ENCODE measurements at places on chromosomes 12 and 14.

DNA sequence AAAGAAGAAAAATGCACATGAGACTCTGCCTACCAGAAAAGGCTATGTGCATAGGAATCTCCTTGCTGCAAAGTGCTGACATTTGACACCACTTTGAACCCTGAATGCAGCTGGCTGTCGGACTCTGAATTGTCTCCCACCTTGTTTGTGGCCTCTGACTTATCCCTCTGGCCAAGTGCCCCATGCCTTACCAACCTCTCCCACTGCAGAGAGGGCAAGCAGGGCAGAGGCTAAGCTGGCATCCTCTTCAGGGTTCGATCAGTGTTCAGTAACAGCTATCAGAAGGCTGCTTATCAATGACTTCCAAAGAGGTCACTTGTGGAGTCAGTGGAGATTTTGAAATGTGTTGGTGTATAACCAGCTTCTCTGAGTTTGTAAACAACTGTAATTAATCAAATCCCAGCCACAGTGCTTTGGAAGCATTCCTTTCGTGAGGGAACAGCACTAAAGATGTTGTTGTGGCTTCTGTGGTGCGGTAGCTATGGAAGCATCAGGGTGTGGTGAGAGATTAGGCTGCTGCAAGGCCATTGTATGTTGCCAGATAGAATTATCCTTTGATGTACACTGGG is 22.6 kb upstream of the BMP4 start:
- DNase-seq, result no peak

DNA sequence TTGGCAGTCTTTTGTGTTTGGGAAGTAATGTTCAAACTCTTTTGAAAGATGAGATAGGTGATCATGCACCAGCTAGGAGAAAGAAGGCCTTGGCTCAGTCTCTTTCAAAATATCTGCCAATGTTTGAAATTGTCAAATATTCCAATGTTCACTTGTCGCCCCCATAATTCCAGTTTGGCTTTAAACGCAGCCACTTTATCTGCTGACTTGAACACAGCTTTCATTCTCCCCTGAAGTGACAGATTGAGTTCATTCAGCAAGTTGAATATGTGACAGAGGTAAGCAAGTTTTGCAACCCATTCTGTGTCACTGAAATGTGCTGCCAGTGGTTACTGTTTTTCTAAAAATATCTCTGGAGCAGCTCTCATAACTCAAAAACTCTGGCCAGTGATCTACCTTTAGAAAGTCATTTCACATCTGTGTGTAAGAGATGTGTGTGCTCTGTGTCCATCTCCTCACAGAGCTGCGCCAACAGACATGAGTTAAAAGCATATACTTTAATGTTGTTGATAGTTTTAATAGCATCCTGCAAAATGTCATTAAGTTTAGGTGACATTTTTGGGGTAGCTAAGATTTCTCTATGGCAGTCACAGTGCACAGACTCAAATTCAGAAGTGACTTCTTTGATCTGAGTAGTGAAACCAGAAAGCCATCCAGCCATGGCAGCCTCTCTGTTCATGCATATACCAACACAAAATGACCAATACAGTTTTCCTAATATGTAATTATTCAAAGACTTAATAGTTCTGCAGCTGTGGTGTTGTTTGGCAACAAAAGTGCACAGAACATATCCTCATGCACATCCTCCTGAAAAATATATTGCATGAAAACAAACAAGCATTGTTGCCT is 614.3 kb upstream of the MIS18BP1 start:
- no peak for DNase-seq

GRCh38 chr14:64340560-64341196 is 46.5 kb upstream of the ESR2 start:
- no peak for DNase-seq

DNA sequence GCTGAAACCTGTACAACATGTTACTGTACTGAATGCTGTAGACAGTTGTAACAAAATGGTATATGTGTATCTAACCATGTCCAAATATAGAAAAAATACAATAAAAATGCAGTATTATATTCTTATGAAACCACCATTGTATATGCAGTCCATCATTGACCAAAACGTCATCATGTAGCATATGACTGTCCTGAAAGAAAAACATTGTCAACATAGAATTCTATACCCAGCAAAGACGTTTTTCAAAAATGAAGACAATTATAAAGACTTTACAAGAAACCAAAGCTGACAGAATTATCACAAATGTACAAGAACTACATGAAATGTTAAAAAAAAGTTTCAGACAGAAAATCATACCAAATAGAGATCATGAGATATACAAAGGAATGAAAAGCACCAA is 8.1 kb upstream of the GPATCH2L start:
- no peak for DNase-seq

GRCh38 chr12:103827911-103828391 is 13.1 kb downstream of the NT5DC3 start:
- DNase-seq, result no peak

GRCh38 chr12:45987340-45987727 is 3.0 kb downstream of the SCAF11 start:
- no peak for DNase-seq

DNA sequence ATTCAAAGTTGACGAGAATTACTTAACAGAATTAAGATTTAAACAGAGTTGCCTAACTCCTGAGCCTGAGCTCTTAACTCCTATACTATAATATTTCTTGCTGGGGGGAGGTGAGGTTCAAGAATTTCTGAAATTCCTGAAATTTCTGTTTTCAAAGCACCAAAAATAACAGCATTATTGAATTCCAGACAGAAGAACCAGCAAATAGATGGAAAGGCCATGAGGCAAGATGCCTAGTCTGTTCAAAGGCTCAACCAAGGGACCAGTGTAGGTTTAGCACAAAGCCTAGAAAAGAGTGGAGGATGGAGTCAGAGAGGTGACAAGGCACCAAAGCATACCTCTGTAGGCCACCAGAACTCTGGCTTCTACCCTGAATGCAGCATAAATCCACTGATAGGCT is 76.4 kb downstream of the PPP1R12A start:
- DNase-seq, result no peak

DNA sequence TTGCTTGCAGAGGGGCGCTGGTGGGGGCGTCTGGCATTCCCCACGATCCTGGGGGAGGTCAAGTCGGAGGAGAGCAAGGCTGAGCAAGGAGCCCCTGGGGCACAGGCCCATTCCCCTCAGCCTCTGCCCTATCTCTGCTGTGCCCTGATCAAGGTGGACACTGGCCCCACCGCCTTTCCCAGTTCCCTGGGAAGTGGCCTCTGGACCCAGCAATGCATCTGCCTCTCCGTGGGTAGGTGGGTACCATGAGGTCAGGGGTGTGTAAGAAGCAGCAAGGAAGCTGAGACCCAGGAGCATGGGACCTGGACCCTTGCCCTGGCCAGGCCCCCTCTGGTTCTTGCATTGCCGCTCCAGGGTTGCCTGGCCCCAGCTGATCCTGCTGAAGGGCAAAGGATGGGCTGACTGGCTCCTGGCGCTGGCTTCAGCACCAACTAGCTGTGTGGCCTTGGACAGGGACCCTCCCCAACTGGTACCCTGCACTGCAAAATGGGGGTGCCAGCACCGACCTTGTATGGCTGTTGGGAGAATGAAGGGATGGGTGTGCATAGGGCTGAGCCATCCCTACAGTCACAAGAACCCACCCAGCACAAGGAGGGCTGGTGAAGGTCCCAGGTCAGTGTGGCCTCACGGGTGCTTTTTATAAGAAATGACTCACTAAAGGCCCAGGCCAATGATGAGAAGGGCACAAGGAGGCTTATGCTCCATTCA is 19.6 kb downstream of the SLC25A29 start:
- no peak for DNase-seq

DNA sequence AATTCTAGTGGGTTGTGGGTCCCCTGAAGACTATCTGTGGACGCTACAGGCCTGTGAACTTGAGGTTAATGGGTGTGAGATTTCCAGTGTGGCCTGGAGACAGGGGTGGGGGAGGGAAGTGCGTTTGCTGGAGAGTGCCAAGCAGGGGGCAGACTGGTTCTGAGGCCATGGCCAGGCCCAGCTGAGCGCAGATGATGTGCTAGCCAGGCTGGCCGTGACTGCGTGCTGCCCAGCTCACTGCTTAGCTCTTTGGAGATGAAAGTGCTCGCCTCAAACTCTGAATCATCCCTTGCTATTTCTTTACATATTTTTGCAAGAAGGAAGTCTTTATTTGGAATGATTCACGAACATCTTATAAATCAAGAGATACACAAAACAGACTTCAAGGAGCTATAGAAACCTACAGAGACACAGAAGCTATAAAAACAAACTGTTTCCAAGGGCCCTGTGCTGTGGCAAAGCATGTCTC is 75.2 kb upstream of the PLEKHG3 start:
- peak; percentile 20 for DNase-seq

- no peak for DNase-seq
Observed at GRCh38 chr12:16920451-16920850, 314.5 kb upstream of the LMO3 start.

DNA sequence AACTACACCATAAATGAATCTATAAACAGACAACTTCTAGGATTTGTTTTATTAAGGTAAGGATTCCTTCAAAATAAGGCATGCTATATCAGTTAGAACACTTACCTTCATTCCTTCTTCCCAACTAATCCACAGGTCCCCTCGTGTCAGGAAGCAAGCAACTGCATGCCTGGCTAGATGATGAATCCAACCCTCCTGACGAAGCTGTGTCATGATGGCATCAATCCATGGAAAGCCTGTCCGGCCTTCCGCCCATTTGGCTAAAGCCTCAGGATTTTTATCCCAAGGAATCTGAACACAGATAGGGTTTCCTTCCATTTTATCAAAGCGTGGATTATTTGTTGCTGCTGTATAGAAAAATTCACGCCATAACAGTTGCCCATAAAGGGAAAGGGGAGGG is 12.5 kb upstream of the MTERF2 start:
- no peak for DNase-seq

DNA sequence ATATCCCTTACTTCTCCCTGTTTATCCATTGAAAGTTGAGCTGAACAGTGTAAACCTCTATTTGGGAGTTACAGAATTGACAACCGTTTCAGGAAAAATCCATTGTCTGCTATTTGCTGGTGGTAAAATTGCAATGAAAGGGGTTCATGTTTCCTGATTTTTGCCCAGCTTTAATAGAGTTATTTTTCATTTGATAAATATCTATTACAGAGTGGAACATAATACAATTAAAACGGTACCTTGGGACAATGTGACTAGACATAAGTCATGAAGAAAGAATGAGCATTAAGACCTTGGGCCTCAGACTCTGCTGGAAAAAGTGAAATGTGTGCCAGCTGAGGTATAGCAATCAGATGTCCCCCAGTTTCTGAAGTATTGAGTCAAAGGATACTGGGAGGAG is 13.1 kb downstream of the PTPRR start:
- DNase-seq, result no peak

GRCh38 chr12:31756977-31757420 is 28.2 kb upstream of the AMN1 start:
- no peak for DNase-seq

DNA sequence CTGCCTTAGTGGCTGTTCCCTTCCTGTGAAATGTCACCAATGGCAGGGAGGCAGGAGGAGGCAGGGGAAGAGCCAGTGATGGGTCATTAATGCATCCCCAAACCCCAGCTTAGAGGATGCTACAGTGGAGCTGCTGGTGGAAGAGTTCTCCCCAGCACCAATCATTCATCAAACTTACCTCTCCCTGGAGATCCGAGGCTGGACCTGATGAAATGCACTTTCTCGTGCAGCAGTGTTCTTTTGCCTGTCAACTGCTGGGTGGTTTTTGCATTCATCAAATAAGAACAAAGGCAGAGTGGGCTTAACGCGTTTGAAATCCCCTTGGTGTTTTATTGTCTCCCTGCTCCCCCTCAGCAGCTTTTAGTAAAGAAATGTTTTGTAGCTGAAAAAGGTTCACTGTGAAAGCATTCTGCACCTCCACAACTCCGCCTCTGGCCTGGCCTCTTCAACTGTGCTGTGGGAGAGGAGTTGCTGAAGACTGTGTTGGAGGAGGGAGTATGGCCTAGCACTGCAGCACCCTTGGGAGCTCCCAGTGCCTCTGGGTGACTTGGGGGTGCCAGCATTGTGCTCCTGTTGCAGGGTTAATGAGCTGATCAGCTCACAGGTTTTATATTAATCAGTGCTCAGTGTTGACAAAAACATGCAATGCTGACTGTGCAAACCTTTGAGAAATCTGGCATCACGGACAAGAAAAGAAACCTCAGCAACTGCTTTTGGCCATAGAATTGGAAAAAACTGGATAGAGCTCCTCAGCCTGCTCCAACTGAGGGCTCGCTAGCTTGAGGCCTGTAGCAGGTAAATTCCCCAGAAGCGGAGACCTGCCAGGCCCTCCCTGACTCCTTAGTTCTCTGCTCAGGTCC is 14.4 kb downstream of the TSPAN9 start:
- no peak for DNase-seq

- no peak for DNase-seq
Observed at GRCh38 chr14:58923751-58924405, 264.6 kb upstream of the DAAM1 start.

GRCh38 chr12:75443709-75444108 is 36.8 kb upstream of the GLIPR1 start:
- no peak for DNase-seq

DNA sequence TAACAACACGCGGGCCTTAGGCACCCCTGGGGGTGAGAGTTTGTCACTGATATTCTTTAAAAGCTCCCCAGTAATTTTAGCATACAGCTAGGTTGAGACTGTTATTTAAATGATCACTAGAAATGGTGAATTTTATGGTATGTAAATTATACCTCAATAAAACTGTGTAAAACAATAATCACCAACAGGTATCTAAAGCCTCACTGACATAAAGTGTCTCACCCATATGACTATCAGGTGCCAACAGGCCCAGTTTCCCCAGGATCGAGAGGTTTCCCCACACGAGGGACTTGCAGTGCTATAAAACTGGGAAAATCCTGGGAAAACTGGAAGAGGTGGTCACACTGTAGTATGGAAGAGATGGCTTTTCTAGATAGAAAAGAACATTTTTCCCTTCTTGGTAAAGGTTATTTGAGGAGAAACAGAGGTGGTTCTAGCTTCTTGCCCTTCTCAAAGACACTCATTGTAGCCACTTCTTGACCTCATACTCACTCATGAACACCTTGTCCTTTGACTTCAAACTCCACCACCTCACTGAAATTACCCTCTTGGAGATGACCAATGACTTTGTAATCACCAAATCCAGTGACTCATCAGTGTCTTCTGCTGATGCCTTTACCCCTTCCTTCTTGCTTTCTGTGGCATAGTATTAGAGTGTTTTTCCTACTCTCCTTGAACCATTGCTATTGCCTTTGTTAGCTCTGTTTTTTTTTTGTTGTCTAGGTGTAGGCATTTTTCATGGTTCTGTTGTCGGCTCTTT is 24.8 kb upstream of the NUBPL start:
- DNase-seq, result no peak

DNA sequence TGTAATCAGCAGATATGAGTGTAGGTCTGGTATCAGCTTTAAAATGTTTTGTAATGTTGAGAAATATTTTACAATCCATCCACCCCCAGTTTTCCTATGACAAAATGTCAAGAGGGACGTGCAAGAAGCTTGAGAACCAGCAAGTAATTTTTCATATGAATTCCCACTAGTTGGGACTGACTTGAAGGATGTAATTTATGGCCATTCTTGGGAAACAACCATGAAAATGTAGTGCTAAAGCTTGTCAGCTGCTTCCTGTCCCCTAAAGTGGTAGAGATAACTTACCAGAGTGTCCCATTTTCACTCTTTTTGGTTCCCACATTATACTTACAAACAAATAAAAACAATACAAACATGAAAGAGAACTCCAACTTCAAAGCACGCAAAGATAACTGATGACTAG is 63.9 kb downstream of the RERG start:
- DNase-seq, result no peak

Measured in GOT3 (cell line).